ENCODE measurements at places on chromosomes 13 and 19. TPM values are rescaled to one million over a fixed set of nuclear protein-coding genes. Genes with fewer than 3 reads are reported as not detected.
A peak's percentile ranks its signal among the peaks of the same experiment; 100 is the strongest.

Gene SIGLEC9
- 2.7 TPM for total RNA-seq

Gene C1QTNF9
- total RNA-seq: 2.3 TPM

Gene SPART
- total RNA-seq: 121 TPM

Gene SPIB
- 0.55 TPM for total RNA-seq

Gene C1QTNF9B
- not detected for total RNA-seq

Gene ARRDC5
- not detected for total RNA-seq

Gene OVOL3
- total RNA-seq: not detected

Gene S1PR5
- not detected for total RNA-seq

Gene IL4I1
- not detected for total RNA-seq

Gene C19orf33
- total RNA-seq: 33.5 TPM

GRCh38 chr13:87198371-87198770 lies 472.8 kb upstream of the SLITRK5 start:
- no peak overlapping the region for H3K27ac ChIP-seq
- DNase-seq: no peak
- H3K4me3 ChIP-seq: no peak overlapping the region

DNA sequence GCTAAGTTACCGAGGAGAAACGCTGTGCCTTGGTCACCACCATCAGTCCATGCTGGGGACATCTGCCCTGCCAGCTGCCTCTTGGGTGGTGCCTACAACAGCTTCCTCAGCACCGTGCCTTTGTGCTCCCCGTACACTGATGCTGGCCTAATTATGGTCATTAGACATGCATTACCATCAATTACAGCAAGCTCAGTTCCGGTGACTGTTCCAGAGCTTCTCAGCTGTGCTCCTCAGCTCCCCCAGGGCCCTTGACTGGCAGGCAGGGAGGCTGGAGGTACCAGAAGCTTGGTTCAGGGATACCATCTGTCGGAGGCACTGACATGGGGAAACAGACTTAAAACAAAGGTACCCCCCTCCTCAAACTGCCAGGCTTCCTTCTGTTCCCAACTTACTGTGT lies 40.2 kb downstream of the CILP2 start:
- no peak overlapping the region for H3K27ac ChIP-seq
- H3K4me1 ChIP-seq: peaks cover 14% of the 10 kb centered on the region
- H3K36me3 ChIP-seq: no peaks in the 10 kb centered on the region
- DNase-seq: no peak
- no peak overlapping the region for H3K4me3 ChIP-seq

DNA sequence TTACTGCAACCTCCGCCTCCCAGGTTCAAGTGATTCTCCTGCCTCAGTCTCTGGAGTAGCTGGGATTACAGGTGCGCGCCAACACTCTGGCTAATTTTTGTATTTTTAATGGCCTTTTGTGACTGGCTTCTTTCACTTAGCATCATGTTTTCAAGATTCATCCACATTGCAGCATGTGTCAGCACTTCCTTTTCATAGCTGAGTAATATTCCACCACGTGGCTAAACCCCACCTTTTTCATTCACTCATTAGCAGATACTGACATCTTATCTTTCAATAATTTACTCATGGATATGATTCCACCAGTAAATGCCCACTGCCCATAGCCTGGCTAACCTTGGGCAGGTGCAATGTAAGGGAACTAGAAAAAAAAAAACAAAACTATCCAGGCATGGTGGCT lies 6.9 kb downstream of the C5AR1 start:
- H3K27ac ChIP-seq: no peak overlapping the region
- H3K4me3 ChIP-seq: no peak overlapping the region
- no peaks in the 10 kb centered on the region for H3K27me3 ChIP-seq

DNA sequence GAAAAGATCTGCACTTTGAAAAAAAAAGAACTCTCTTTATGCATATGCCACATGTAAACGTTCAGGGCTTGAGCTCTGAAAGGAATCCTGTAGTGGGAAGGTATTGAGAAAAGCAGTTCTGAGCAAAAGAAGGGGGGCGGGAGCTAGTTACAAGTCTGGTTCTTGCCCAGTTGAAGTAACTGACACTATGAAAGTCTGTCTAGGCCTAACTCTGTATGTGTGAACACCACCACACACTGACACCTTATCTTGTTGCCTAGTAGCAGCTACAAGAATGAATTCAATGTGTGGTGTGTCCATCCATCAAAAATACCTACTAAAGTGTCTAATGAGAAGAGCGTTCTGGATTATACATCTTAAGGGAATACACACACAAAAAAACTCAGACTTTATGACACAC lies 820.6 kb downstream of the DIAPH3 start:
- H3K36me3 ChIP-seq: no peaks in the 10 kb centered on the region
- DNase-seq: no peak
- H3K27ac ChIP-seq: no peak overlapping the region
- no peaks in the 10 kb centered on the region for H3K27me3 ChIP-seq
- H3K4me1 ChIP-seq: no peaks in the 10 kb centered on the region

- no peak overlapping the region for H3K4me3 ChIP-seq
- peaks cover 53% of the 10 kb centered on the region for H3K36me3 ChIP-seq
- DNase-seq: no peak
- H3K27ac ChIP-seq: no peak overlapping the region
Measured at GRCh38 chr19:48458016-48458415, 2.6 kb downstream of the KCNJ14 start.

DNA sequence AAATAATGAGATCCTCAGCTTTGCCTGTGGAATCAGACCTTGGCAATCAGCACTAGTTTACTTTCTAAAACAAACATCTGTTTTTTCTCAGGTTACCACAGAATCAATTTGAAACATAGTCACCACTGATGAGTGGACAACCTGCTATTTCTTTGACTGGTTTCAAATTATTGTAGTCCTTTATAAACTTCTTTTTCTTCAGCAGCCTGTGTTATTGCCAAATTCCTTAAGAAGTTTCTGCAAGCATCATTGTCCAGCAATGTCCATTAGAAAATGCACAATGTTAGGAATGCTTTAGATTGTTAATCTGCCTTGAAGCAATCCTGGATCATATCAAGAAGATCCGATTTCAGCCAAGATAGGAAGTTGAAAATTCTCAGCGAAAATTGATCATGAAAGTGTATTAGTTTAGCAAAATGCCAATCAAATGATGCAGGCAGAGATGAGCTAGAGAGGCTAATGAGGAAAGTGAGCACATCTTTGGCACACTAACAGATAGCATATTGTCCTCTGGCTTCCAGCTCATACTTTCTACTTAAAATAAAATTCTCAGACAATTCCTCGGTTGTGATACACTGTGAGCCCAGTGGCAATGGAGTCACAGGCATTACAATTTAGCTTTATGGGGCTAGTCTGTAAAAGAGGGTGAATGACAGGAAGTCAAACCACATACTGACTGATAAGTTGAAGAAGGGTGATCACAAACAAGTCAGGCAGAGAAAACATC lies 270.6 kb downstream of the SLITRK6 start:
- no peak overlapping the region for H3K27ac ChIP-seq
- no peaks in the 10 kb centered on the region for H3K4me1 ChIP-seq
- peak; percentile 61 for DNase-seq

GRCh38 chr19:639253-640160 lies at the start of gene FGF22:
FGF22 (plus strand) TSS chr19:639879; CDS start chr19:639926, 47 bp downstream.
- peak; percentile 97 for DNase-seq
- peaks cover 6% of the 10 kb centered on the region for H3K36me3 ChIP-seq
- peak within 1 kb of the TSS; percentile 45 for H3K4me3 ChIP-seq
- H3K4me1 ChIP-seq: peaks cover 23% of the 10 kb centered on the region

DNA sequence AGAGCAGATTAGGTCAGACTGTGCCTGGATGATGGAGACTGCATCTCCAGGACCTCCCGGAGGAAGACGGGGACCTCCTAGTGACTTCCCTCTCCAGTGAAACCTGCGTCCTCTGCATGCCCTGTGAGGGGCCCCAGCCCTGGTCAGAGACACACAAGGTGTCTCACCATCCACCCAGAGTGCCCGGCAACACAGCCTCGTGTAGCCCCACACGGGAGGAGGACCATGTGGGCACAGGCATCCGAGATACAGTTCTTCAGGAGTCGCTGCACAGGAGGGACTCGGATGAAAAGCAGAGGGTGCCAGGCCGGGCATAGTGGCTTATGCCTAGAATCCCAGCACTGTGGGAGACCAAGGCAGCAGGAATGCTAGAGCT lies 64.8 kb downstream of the PEPD start:
- no peak overlapping the region for H3K4me3 ChIP-seq
- H3K27me3 ChIP-seq: no peaks in the 10 kb centered on the region
- DNase-seq: no peak
- H3K4me1 ChIP-seq: no peaks in the 10 kb centered on the region
- H3K36me3 ChIP-seq: peaks cover 19% of the 10 kb centered on the region

- DNase-seq: no peak
- H3K4me3 ChIP-seq: no peak overlapping the region
- H3K27me3 ChIP-seq: no peaks in the 10 kb centered on the region
- no peaks in the 10 kb centered on the region for H3K4me1 ChIP-seq
Measured at GRCh38 chr13:95440441-95441088, 112.0 kb upstream of the CLDN10 start.

GRCh38 chr19:58400316-58400915 lies 5.0 kb downstream of the RNF225 start:
- H3K27ac ChIP-seq: peak overlapping the region; percentile 88
- H3K27me3 ChIP-seq: peaks cover 13% of the 10 kb centered on the region
- DNase-seq: peak; percentile 20
- peaks cover 28% of the 10 kb centered on the region for H3K4me1 ChIP-seq
- H3K36me3 ChIP-seq: no peaks in the 10 kb centered on the region

DNA sequence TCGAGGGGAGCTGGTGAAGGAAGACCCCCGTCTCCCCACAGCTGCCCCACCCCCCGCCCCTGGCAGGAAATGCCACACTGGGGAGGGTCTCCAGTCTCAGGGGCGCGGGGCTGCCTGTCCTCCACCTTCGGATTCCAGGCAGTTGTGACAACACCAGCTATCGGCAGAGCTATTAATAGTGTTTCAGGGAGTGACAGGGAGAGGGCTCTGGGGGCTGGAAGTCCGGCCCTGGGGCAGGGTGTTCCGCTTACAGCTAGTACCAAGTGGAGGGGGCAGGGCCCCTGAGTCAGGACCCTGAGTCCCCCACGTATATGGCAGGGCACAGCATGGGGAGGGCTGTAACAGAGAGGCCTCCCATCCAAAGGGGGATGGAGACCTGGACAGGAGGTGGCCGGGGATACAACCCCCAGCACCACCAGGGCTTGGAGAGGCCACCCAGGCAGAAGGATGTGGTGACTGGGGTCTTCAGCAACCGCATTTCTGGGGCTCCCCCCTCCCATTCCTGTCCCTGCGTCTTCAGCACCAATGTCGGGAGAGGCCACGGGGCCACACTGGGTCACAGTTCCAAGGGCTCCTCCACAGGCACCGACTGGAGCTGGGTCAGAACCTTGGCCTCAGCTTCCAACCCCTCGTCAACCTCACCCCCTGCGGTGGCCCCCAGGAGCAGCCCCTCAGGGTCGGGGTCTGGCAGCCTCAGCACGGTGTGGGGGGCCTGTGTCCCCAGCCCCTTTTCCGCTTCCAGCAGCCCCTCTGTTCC lies 3.9 kb downstream of the SIX5 start:
- no peaks in the 10 kb centered on the region for H3K36me3 ChIP-seq
- peaks cover 20% of the 10 kb centered on the region for H3K27me3 ChIP-seq

- no peak overlapping the region for H3K4me3 ChIP-seq
- no peak overlapping the region for H3K27ac ChIP-seq
- no peaks in the 10 kb centered on the region for H3K36me3 ChIP-seq
- no peak for DNase-seq
- no peaks in the 10 kb centered on the region for H3K4me1 ChIP-seq
Measured at GRCh38 chr13:102724923-102725322, 30.1 kb upstream of the METTL21C start.

- H3K4me1 ChIP-seq: peaks cover 12% of the 10 kb centered on the region
- no peak overlapping the region for H3K27ac ChIP-seq
- no peak for DNase-seq
Measured at GRCh38 chr13:31213651-31214289, 14.0 kb downstream of the B3GLCT start.

DNA sequence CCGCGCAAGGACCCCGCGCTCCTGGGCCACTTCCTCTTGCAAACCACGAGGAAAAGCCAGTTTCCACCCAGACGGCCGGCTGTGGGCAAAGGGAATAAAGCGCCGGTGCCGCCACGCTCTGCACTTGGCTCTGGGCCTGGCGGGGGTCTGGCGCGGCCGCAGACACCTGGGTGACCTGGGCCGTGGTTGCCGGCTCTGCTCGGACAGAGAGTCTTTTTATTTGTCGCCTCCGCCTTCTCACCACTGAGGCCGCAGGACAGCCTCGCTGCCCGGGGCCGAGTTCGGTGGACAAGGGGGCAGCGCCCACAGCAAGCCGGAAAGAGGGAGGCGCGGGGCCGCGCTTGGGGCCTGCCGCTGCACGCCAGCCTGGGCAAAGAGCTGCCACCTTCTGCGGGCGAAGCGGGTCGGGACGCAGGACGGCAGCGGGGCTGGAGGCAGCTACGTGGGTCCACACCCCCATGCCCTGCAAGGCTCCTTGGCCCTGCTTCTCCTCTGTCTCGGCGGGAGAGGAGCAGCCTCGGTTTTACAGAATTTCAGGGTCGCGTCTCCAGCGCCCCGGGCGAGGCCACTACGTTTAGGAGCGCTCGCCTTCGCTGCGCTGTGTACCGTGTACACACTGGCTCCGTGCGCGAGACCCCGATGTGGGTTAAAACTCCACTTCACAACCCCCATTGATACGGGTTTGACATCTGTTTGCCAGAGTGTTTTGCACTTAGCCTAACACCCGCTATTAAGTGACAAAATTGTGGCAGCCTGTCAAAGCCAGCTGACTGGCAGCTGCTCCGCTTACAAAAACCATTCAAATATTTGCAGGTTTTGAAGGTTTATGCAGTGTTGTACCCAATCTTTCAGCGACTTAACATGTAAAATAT lies 13.0 kb upstream of the SOX1 start:
- H3K4me3 ChIP-seq: no peak overlapping the region
- DNase-seq: no peak
- no peaks in the 10 kb centered on the region for H3K36me3 ChIP-seq
